ENCODE measurements at places on chromosomes 6 and 20.

- DNase-seq = no peak
Measured at GRCh38 chr6:114080891-114081510, 110.1 kb upstream of the HDAC2 start.

DNA sequence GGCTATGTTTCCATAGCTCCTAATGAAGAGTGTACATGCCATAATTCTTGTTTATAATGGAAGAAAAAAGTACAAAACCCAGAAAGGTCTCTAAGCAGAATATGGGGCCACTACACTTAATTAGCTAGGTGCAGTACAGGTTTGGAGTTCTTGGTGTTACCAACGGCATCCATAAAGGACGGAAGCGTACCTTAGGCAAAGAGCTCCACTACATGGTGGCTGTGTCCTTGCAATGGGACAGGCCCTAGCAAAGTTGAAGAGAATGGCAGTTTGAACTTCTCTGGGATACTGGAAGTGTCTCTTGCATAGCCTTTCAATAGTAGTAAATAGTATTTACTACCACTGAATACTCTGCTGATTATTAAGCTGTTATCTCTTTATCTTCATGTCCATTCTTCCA is 371.7 kb upstream of the MMS22L start:
- no peak for DNase-seq

DNA sequence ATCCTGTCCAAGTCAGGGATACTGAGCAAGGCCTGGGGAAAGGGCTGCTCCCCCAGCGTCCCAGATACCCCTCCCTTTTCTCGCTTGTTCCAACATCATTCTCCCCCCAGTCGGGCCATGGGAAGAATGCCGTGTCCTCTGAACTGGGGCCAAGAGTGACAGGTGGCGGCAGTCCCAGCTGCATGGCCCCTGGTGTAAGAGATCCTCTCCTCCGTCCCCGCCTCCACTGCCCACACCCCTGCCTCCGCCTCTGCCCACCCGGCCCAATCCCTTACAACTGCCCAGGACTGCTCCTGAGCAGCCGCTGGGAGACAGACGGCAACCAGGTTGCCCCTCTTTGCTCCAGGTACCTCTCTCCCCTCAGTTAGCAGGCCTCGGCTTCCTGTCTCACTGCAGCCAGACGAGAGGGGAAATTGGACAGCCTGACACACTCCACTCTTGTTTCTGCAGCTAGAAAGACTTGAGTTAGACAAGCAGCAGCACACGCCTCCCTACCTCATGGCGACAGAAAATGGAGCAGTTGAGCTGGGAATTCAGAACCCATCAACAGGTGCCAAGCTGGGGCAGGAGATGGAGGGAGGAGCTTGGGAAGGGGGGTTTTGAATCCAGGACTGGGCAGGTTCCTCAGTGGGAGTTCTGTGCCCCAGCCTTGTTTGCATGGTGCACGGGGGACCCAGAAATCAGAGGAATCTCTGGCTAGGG is at the start of gene MYLK2:
Gene MYLK2, plus strand, starts transcription at position 274 of the 702 bp plus-strand sequence. Its CDS starts 225 bp downstream, at position 499.
- DNase-seq = no peak

DNA sequence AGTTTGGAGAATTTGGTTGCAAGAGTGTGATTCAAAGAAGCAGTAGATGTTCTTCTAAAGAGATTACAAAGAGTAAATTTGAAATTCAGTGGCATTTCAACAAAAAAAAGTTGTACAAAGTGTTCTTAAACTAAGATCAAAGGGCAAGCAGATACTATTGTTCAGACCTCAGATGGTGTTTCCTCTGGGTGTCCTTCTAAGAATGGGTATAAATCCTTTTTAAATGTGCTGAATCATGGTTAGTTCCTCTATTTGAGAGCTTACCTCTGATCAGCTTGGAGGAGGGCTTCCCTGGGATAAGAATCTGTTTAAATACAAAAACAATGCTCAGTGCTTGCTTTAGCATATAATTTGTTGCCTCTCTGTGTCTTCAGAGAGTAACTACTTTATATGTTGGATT is 6.3 kb downstream of the BMP6 start:
- no peak for DNase-seq

DNA sequence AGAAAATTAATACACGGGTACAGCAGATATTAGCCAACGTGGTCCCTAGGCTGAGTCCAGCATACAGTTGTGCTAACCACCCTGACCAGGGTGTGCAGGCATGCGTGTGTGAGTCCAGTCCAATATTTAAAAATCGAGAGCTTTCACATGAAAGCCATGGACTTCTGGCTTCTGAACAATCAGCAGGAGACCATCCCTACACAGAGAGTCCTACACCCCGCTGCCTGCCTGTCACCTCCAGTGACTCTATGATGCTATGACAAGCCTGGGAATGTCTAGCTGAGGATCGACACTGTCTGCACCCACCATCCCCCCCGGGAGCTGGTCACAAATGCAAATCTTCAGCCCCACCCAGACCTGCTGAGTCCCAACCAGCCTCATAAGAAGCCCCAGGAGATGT is 7.9 kb downstream of the ACSS1 start:
- DNase-seq = peak; percentile 12

DNA sequence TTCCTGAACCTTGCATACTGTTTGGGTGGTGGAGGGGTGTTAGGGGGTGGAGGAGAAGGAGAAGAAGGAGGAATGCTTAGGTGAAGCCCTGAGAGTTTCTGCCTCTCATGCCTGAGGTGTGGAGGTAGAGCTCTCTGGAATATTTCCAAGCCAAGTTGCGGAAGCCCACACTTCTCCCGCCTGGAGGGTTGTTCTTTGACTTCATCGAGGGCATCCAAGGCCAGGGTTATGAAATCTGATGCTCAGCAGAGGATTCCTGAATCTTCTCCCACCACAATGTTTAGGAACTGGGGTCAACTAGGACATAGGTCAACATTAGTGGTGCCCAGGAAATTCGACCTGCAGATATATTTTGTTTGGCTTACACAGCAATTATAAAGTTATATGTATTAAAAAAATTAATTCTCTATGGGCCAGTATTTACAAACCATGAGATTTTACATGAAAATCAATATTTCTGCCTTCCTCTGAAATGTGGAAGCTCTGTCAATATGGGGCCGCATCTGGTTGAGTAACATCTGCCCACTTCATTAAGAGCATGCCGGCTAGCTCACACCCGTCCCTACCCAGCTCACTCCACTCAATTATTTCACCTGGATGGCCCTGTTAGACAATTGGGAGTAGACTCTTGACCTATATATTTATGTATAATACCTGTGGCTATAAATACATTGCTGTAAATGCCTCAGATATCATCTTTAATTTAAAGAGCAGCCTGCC is 257.1 kb upstream of the ZFP64 start:
- DNase-seq = no peak

- DNase-seq = no peak
Measured at GRCh38 chr6:24323632-24324337, 34.1 kb downstream of the DCDC2 start.

- DNase-seq = no peak
Measured at GRCh38 chr6:170402318-170403040, 95.9 kb downstream of the FAM120B start.

GRCh38 chr6:16904957-16905356 is 143.7 kb upstream of the ATXN1 start:
- DNase-seq = no peak

GRCh38 chr6:22892452-22892851 is 323.1 kb downstream of the HDGFL1 start:
- DNase-seq = no peak

DNA sequence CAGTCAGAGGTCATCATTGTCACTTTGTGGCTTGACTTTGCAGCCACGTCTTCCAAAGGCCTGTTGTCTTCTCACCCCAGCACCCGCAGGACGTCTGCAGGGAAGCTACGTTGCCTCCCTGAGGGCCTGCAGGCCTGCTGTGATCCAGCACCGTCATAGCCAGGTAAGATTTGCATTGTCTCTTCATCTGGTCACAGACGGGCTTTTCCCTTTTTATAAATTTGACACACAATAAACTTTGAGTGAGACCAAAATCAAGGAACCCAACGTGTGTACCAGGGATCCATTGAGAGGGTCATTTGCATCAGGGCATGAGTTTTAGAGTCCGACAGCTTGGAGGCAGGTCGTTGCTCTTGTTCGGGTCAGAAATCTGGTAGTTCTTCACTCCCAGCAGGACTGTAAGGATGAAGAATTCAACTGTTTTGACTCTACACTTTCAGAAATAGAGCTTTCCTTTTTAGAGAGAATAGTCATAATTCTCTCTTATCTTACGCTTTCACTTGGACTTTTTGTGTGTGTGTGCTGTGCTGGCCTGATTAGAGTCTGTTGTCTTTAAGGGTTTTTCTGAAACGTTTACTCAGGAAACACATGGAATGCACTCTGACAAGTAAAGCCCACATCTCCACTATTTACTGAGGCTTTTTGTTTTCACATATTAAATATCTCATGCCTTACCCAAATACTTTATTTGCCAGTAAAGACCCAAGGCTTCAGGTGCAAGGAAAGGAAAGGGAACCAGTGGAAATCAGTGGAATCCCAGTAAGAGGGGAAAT is 177.2 kb upstream of the TAB2 start:
- no peak for DNase-seq

DNA sequence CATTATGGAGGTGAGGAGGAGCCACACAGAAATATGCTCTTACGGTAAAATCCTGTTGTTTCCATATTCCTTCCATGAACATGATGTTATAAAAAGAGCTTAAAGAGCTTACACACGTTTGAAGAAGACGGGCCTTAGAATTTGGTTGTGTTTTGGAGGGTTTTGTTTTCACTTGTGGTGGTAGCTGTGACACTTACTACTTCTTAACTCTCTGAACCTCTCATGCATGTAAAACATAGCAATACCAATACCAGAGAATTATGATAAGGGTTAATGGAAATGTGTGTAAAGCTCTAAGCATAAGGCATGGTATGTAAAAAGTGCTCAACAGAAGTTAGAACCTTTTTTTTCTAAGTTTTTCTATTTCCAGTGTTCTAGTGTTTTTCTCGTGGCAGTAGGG is 256.1 kb upstream of the KCNQ5 start:
- no peak for DNase-seq

- DNase-seq = peak; percentile 71
Measured at GRCh38 chr20:54148947-54149764, 24.6 kb downstream of the CYP24A1 start.

GRCh38 chr6:160279850-160280249 is 21.2 kb upstream of the SLC22A2 start:
- DNase-seq = no peak

GRCh38 chr20:13644010-13644409 is 5.3 kb upstream of the TASP1 start:
- no peak for DNase-seq

DNA sequence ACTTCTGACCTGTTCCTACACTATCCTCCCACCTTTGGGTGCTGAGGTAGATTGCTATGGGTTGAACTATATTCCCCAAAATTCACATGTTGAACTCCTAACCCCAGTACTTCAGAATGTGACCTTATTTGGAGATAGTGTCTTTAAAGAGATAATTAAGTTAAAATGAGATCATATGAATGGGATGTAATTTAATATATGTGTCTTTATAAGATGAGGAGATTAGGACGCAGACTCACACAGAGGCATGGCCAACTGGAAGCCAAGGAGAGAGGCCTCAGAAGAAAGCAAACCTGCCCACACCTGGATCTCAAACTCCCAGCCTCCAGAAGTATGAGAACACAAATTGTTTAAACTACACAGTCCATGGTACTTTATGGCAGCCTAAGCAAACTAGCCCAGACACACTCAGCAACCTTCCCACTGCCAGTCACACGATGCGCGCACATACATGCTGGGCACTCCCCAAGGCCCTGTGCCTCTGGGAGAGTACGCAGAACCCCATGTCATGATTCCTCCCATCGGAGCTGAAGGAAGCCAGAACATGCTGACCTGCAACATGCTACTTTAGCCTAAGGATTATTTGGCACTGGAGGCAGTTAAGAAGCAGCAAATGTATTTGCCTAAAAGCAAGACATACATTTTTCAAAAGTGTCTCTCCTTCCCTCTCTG is 8.9 kb upstream of the SLC22A1 start:
- DNase-seq = no peak

GRCh38 chr6:16295471-16295870 is 57.1 kb downstream of the GMPR start:
- no peak for DNase-seq

DNA sequence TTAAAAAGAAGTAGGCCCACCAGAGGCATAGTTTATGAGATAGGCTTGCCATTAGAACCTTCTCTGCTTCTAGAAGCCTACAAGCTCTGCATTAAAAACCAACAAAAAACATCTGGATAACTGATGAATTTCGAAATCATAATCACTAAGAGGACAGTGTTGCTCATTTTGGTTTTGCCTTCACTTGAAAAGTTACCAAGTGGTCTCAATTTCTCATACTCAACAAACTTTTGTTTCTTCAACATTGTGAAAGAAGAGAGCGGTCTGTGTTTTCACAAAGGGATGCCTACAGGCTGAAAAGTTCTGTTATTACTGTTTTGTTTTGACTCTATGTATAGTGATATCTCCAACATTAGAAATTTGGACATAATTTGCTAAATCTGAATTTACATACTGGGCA is 98.9 kb downstream of the PDSS2 start:
- no peak for DNase-seq

DNA sequence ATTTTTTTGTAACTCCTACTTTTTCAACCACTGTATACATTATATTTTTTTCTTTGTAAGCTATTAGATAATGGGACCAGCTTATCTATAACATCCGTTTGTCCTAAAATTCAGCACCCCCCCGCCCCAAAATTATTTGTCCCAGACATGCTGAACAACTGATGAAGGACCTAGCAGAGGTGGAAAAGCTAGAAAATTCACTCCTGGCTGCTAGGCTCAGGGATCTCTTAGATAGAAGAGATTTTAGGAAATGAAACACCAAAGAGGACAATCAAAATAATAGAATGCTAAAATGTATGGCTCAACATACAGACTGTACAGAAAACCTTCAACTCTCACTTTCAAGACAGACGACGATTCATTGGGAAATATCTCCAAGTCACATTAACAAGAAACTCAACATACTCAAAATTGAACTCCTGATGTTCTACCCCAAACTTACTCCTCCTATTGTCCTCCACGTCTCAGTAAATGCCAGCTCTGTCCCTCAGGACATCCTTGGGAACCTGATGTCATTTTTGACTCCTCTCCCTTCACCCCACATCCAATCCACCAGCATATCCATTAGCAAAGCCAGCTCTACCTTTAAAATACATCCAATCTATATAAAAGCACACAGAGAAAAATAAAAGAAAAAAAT is 4.7 kb downstream of the SOD2 start:
- DNase-seq = no peak

- no peak for DNase-seq
Measured at GRCh38 chr20:12130781-12131180, 213.1 kb downstream of the BTBD3 start.

DNA sequence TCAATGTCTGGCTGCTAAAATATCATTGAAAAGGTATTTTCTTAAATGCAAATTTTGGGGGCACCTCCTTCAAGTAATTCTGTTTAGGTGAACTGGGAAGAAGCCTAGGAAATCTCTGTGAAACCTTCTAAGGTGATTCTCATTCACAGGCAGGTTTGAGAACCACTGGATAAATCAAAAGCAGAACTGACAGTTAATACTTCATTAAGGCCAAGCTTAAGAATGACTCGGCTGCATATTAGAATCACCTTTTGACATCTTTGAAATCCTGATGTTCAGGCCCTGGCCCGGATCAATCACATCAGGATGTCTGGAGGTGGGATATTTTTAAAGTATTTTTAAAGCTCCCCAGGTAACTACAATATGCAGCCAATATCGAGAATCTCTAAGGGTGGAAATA is 50.6 kb downstream of the FKBP1C start:
- no peak for DNase-seq
